Naive B cell (primary cell): ENCODE measurements at places on chromosomes 16 and 17. TPM values are rescaled to one million over a fixed set of nuclear protein-coding genes. Genes with fewer than 3 reads are reported as not detected.
A peak's percentile ranks its signal among the peaks of the same experiment; 100 is the strongest.

DNA sequence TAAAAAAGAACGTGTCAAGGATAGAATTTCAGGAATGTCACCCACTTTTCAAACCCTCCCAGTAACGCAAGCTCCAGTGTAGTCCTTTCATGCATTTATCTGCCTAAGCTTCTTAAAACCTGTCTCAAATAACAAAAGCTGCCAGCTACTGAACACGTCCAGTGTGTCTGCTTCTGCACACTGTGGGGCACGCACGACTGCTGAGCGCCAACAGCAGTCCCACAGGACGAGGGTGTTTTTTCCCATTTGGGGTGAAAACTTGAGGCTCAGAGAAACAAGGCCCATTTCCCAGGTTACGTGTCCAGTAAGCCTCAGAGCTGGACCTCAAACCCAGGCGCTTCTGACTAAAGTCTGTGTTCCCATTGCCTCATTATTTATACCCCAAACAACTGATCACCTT is 17.2 kb downstream of the NTAN1 start:
- H3K4me1 ChIP-seq, result no peaks in the 10 kb centered on the region
- H3K4me3 ChIP-seq, result no peak overlapping the region
- H3K27me3 ChIP-seq, result no peaks in the 10 kb centered on the region

Gene RASD1
- not detected for polyA plus RNA-seq

GRCh38 chr16:57808589-57809228 is 6.4 kb upstream of the KIFC3 start:
- peaks cover 52% of the 10 kb centered on the region for H3K27me3 ChIP-seq
- no peak for DNase-seq
- peaks cover 8% of the 10 kb centered on the region for H3K4me1 ChIP-seq
- no peak overlapping the region for H3K27ac ChIP-seq
- no peaks in the 10 kb centered on the region for H3K36me3 ChIP-seq

DNA sequence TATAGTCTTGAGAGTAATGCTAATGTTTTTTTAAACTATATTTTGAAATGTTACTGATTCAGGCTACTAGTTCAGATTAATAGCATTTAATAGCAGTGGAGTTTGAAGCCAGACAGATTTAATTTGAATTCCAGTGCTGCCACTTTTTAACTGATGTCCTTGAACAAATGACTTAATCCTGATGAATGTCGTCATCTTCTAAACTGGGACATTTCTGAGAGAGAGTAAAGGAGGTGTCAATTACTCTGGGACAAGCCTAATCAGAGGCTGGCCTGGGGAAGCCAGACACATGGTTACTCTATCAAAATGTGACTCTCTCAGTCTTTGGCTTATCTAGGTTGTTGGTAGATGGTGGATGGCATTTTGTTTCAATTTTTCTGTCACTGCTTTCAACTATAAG is 246.7 kb downstream of the HS3ST3A1 start:
- no peaks in the 10 kb centered on the region for H3K27me3 ChIP-seq
- H3K4me1 ChIP-seq, result no peaks in the 10 kb centered on the region
- H3K4me3 ChIP-seq, result no peak overlapping the region
- H3K36me3 ChIP-seq, result no peaks in the 10 kb centered on the region
- no peak overlapping the region for H3K27ac ChIP-seq

DNA sequence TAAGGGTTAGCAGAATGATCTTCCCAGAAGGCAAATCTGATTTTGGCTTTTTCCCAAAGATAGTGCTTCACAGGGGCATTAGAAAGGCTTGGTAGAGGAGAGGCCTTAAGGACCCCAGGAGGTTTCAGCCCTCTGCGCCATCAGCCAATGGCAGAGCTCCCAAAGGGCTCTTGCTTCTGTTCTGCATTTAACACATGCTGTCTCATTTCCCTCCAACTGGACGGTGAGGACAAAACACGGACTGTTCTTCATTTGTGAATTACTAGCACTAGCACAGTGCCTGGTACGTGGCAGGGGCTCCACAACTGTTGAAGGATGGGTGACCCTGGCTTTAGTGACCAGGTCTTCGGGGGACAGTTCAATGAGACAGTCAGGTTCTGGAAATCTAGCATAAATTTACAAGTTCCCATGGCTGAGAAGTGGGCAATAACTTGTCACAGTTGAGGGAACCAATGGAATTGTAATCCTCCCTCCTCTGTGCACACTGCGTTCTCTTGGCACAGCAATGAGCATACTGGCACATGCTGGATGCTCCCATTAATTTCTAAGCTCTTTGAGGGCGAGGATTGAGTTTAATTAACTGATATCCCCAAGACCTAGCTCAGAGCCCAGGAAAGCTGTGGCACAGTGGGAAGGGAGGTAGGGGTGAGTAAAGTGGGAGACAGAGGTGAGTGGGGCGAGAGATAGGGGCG is 45.4 kb downstream of the COG7 start:
- peaks cover 20% of the 10 kb centered on the region for H3K36me3 ChIP-seq
- no peak overlapping the region for H3K27ac ChIP-seq
- no peak overlapping the region for H3K4me3 ChIP-seq
- no peaks in the 10 kb centered on the region for H3K27me3 ChIP-seq

- H3K36me3 ChIP-seq, result no peaks in the 10 kb centered on the region
- H3K27ac ChIP-seq, result no peak overlapping the region
- no peaks in the 10 kb centered on the region for H3K27me3 ChIP-seq
- H3K4me1 ChIP-seq, result no peaks in the 10 kb centered on the region
- no peak for DNase-seq
- H3K4me3 ChIP-seq, result no peak overlapping the region
Measured at GRCh38 chr16:58084635-58085034, 44.5 kb downstream of the CFAP20 start.

Gene CHST5
- not detected for polyA plus RNA-seq

Gene NRN1L
- polyA plus RNA-seq, result not detected

DNA sequence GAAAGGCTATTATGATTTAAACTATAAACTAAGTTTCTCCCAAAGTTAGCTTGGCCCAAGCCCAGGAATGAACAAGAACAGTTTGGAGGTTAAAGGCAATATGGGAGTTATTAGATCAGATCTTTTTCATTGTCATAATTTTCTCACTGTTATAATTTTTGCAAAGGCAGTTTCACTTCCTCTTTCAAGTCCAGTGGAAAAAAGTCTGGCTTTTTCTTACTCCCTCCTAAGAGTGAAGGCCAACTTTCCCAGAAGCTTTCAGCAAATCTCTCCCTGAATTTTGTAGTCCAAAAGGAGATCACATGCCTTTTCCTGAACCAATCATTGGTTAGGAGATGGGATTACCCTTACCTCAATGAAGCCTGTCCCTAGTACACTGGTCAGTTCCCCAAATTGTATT is 9.1 kb upstream of the BLMH start:
- H3K4me1 ChIP-seq, result peaks cover 6% of the 10 kb centered on the region
- no peaks in the 10 kb centered on the region for H3K27me3 ChIP-seq
- no peaks in the 10 kb centered on the region for H3K36me3 ChIP-seq
- H3K4me3 ChIP-seq, result no peak overlapping the region
- DNase-seq, result peak; percentile 12
- H3K27ac ChIP-seq, result no peak overlapping the region
